Activated naive CD8-positive, alpha-beta T cell treated with anti-CD3 and anti-CD28 coated beads for 36 hours (primary cell): ENCODE measurements at places on chromosomes 3 and 15.

DNA sequence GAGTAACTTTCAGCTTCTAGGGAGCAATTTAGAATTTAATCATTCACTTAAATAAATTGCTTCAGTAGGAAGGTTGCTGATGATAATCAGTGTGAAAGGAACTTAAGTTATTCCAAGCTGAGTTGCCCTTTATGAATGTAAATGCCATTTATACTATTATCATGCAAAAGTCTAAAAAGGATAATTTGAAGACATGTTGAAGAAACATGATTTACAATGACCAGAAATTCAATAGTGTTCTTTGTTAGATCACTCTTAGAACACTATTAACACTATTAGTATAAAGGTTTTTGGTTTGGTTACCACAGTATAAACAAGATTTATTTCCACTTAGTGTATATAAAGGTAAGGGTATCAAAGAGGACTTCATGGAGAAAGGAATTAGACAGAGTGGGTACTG, 1.6 kb downstream of the OR4F6 start:
- no peak for DNase-seq

DNA sequence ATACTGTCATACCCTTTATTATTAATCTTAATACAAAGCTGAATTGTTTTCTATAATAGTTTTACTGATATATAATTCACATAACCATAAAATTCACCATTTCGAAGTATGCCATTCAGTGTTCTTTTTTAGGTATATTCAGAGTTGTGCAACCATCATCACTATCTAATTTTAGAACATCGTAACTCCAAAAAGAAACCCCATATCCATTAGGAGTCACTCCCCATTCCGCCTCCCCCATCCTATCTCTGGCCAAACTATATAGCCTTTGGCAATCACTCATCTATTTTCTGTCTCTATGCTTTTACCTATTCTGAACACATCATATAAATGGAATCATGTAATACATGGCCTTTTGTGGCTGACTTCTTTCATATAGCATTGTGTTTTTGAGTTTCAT, 169.7 kb upstream of the GALNT15 start:
- no peak for DNase-seq

GRCh38 chr3:66473692-66474091, 27.1 kb downstream of the LRIG1 start:
- DNase-seq: no peak

DNA sequence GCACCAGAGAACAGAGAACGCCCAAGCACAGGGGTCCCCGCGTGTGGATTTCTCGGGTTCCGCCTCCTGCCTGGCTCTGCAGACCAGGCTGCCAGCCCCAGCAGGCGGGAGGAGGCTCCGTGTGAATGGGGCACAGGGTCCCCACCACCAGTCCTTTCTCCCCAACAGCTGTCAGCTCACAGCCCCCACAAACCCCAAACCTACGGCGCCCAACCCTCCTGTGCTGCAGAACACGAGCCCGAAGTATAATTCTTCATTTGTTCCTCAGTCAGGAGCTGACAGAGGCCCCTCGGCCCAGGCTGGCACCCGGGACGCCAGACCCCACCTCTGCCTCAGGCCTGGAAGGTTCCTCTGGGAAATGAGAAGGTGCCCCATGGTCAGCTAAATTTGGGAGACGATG, 78.0 kb downstream of the TBC1D2B start:
- no peak for DNase-seq

DNA sequence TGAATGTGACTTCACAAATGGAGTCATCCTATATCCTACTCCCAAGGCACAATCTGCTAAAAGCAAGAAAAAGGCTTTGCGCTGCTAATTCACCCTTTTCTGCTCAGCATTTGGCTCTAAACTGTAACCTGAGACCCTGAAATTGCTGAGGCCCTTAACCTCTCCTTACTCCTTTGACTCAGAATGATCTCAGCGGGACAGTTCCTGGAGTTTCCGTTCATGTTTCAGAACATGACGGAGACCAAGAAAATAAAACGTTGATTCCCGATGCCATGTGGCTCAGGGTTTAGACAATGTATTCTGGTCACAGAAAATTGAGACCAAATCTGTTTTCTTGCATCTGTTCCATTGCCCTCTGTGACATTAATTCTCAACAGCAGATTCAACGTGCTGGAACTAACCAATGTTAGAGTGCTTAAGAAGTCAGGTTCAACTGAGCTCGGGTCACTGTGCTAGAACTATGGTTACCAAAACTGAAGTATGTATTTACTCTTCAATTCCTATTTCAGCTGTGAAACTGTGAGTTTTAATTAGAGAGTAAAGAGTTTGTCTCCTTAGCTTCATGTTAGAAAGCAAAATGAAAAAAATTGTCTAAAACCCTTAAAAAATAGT, 45.4 kb upstream of the TMC3 start:
- no peak for DNase-seq

- DNase-seq: no peak
Observed at GRCh38 chr3:16183601-16184270, 9.3 kb downstream of the GALNT15 start.

GRCh38 chr3:103991461-103992115, 1375.1 kb upstream of the ALCAM start:
- no peak for DNase-seq
